ENCODE measurements at places on chromosomes 7 and 10.

DNA sequence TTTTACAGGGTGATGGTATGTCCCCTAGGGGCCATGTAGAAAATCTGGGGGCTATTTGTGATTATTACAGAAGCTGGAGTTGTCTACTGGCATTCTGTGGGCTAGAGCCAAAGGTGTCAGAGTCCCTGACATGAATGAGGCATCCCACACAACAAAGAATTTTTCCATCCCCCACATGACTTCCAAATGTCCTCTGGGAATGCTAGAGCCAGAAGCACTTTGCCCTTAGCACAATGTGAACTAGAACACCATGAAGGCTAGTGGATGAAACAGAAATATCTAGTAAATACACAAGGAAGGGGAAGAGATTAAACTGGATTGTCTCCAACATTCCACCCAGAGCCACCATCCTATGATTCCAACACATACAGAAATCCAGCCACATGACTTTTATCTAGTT, 46.9 kb downstream of the FAM13C start:
- no peak for DNase-seq

- DNase-seq: no peak
Observed at GRCh38 chr7:86444245-86444644, 199.5 kb upstream of the GRM3 start.

GRCh38 chr7:138666385-138666784, 34.8 kb downstream of the SVOPL start:
- DNase-seq: peak; percentile 37

GRCh38 chr7:54705436-54705835, 53.6 kb downstream of the SEC61G start:
- peak; percentile 7 for DNase-seq

DNA sequence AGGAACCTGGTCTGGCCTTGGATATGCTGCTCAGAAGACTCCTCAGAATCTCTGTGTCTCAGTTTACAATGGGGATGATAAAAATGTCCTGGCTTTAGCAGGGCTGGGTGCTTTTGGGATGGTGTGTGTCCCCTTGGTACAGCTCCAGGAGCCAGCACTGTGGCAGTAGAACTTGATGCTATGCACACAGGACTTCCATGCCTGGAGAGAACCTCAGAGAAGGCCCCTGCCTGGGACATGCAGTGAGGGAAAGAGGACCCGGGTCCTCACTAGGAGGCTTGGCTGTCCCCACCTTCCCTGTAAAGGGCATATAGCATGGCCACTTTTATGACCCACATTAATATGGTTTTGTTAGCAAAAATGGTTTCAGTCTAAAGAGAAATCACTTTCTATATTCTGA, 100.5 kb downstream of the GLRX3 start:
- DNase-seq: no peak

DNA sequence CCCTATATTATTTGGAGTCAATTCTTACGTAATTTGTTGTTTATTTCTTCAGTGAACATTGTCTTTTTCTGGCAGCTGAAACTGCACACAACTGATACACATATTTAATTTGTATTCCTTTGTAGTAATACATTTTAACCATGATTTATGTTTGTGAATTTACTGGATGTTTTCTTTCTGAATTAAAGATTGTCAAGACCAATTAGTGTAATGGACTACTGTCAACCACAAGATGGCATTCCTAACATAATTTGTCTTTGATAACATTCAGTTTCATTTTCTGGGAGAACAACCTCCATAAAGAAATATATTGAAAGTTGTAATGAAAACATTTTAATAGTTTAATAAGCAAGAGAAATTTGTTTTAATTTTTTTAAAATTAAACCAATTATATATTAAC, 10.1 kb downstream of the THNSL1 start:
- peak; percentile 53 for DNase-seq

GRCh38 chr10:107364872-107365271, 200.4 kb upstream of the SORCS1 start:
- DNase-seq: no peak

DNA sequence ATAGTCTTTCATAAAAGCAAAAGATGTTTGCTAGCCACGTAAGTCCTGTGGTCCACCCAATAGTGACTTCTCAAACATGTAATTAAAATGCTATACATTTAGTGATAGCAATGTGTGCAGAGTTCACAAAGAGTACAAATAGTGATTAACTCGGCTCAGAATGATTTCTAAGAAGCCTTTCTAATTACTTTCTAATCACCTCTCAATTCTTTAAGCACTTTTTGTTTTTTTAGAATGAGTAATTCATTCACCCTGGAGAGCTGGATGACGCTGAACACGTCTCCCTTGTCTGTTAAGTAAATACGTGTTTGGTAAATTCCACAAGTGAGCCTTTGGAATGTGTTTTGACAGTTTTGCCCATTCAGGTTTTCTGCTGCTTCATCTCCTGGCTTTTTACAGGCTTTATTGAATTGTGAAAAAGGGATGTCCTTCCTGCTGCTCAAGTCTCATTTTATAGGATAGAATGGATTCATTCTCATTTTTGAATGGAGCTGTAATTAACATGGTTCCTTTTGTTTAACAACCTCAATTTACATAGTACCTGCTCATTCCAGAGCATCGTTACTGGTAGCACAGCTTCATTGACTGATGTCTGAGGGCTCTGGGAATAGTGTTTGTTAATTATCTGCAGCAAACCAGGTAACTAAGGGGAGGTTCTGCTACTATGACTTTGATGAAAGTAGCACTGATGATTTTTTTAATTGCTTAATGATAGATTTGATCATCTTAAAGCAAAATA, 212.1 kb downstream of the VTI1A start:
- DNase-seq: no peak

- DNase-seq: no peak
Observed at GRCh38 chr10:106278383-106278782, 886.1 kb downstream of the SORCS1 start.

DNA sequence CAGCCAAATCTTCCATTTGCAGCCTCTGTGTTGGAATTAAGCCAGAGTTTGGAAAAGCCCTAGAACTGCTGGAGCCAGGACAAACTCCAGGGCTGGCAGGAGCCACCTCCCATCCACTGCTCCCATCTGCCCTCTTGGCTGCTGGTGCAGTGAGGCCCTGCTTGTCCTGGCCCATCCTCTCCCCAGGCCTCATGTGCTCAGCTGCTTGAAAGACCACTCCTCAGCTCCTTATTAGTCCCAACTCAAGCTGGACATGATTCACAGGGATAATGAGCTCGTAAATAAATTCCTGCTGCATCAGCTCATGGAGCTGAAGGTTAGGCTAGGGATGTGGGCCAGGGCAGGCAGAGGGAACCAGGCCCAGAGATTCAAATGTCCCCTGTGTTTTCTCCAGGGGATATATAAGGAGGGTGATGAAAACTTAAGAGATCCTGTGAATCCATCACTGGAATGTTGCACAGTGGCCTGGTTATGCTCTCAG, 282.8 kb downstream of the RPS24 start:
- no peak for DNase-seq

GRCh38 chr10:102120991-102121738, 997 bp upstream of the LDB1 start:
- peak; percentile 65 for DNase-seq

GRCh38 chr7:35556515-35557471, 138.1 kb downstream of the HERPUD2 start:
- no peak for DNase-seq

GRCh38 chr10:34768261-34768971, 46.7 kb downstream of the PARD3 start:
- DNase-seq: no peak

DNA sequence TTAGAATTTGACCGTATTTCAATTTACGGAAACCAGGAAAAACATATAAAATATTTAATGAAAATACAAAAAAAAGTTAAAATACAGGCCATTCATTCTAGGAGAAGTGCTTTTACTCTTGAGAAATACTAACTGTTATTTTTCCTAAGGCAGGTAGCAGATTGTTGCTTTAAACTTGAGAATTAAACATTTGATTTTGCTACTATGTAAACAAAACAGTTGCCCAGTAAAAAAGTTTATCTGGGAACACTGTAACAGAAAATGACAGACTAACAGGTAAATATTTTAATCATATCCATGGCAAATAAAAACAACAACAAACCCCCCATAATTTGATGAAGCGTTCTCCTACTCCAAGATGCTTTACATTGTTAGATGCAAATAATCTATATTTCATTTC, 350.5 kb downstream of the CRPPA start:
- DNase-seq: no peak

DNA sequence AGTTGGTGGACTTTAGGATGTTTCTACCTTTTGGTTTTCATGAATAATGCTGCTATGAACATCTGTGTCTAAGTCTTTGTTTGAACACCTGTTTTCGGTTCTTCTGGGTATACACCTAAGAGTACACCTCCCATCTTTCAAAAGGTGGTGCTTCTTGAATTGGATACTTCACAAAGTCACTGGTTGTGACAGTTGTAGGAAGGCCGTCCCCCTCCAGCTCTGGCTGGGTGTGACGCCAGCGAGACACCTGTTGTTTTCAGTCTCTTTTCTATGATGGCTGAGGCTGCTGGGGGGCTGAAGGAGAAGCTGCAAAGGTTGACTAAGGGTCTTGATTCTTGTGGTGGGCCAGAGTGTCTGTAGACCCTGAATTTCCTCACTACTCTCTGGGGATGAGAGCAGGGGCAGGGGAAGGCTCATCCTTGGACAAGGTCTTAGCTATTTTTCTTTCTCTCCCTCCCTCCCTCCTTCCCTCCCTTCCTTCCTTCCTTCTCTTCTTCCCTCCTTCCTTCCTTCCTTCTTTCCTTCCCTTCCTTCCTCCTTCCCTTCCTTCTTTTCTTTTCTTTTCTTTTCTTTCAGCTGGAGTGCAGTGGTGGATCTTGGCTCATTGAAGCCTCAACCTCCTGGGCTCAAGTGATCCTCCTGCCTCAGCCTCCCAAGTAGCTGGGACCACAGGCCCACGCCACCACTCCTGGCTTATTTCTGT, 5.6 kb downstream of the NEURL1 start:
- no peak for DNase-seq

DNA sequence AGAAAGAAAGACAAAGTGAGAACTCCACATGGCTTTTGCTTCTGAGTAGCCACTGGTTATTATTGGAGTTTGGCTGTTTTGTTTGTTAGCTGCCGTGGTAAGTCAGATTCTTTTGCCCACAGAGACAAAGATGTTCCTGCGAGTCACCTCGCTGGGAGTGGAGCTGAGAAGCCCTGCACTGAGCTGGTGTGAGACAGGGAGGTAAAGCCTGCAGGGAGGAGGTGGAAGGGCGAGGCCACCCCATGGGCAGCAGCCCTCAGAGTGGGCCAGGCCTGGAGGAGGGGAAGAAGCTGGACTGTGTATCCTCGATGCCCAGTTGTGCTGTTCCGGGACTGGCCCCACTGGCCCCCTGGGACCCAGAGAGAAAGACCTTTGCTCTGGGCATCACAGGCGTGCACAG, 14.3 kb upstream of the NOM1 start:
- no peak for DNase-seq

DNA sequence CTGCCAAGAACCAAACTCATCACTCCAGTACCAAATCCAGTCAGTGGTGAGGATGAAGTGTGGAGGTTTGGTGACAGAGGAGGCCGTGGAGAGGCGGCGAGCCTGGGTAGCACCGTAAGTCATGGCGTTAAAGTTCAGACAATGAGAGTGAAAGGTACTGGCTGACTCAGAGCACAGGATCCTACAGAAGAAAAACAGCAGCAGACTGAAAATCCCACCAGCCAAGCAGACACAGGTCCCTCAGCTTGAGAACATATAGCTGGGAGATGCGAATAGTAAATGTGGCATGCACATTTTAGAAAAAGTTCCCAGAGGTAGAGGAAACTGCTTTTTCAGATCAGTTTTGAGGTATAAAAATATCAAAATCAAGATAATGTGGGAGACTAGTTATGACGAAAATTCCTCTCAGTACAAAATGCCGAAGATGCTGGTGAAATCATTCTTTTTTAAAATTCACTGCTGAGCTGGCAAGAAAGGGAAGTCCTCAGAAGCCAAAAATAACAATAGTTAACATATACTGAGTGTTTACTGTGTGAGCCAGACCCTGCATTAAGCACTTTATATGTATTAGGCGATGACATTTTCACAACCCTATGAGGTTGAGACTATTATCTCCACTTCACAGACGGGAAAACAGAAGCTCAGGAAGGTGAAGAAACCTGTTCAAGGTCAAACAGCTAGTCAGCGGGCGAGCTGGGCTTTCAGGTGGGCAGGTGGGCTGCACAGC, 20.9 kb downstream of the PARP12 start:
- no peak for DNase-seq

DNA sequence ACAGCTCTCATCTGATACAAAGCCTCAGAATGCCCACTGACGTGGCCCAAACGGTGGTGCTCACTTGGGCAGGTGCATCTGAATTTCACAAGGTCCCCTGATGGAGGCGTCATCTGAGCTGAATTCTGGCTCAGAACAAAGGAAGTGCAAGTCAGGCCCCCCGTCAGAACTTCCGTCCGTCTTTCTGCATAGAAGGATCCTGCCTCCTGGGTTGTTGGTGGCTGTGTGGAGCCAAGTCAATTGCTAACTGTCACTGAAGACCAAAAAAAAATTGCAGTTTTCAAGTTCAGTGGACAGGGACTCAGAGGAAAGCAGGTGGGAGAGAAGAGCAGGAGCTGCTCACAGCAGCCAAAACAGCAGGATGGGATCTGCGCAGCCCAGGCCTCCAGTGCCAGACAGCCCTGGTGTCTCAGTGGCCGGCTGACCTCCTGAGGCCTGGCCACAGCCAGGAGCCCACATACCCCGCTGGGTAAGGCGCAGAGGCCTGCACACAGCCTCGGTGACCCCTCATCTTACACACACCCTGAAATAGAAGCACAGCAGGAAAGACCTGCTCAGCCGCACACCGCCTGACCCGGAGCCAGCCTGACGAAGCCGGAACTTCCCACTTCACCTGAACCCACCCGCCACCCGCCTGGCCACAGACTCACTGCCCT, 49.4 kb downstream of the PYROXD2 start:
- no peak for DNase-seq

DNA sequence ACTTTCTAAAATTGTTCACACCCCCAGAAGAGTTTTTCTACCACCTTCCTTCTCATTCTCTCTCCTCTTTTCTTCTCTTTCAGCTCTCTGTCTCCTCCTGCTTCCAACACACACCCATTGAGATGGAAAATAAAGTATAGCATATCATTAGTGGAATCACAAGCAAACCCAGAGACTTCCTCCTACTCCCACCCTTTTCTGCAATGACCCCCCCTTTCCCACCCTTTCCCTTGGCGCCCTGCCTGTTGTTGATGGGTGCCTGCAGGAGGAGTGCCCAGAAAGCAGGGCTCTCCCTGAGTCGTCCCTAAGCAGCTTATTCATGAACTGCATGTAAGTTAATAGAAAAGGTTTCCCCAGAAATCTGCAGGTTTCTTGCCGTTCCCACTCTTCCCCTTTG, 300.0 kb downstream of the PLXNA4 start:
- no peak for DNase-seq

DNA sequence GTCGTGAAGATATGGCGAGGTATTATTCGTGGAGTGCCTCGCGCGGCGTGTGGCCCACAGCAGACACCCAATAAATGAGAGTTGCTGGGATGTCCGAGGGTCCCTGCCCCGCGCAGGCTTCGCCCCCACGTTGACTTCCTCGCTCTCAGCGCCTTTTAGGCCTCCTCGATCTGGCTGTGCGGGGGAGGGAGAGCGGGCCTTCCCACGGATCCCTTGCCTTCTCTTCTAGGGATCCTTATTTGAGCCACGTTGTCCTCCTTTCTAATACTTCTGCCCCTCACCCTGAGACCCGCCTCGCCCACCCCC, 660 bp downstream of the VCL start:
- DNase-seq: no peak

Measured in hematopoietic multipotent progenitor cell treated with erythropoietin and hydrocortisone succinate and interleukin-3 and kit ligand, for 6 days (in vitro differentiated cells).